ENCODE measurements at places on chromosomes 4 and X.

DNA sequence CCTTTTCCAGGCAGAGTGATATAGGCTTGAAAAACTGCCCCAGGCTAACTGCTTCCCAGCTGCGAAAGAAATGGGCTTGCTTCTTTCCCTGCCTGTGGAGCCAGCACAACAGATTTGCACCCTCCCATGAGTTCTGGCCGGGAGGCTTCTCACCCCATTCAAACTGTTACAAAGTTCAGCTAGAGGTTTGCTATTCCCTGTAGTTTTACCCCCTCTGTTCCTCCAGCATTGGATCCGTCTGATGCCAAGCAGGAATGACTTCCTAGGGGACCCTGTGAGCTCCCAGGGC lies 87.6 kb upstream of the NDST4 start:
- no peak for DNase-seq
- H3K4me1 ChIP-seq = no peaks in the 10 kb centered on the region
- no peaks in the 10 kb centered on the region for H3K36me3 ChIP-seq
- H3K27me3 ChIP-seq = no peaks in the 10 kb centered on the region
- H3K27ac ChIP-seq = no peak overlapping the region

DNA sequence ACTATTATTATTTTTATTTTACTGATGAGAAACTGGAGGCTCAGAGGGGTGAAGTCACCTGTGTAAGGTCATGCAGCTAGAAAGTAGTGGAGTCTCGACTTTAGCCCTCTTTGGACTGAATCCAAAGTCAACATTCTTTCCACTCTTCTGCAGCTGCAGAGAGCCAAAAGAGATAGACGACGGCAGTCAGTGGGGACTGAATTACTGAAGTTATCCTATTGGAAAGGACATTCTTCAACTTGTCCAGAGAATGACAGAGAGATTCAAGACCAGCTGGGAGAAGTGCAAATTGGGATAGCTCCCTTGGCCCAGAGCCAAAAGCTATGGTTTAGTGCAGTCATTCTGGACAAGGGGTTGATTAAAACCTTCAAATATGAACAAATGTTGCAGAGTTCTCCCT lies 42.5 kb downstream of the VGLL1 start:
- no peak for DNase-seq
- H3K27ac ChIP-seq = no peak overlapping the region
- H3K36me3 ChIP-seq = no peaks in the 10 kb centered on the region
- no peak overlapping the region for H3K4me3 ChIP-seq

- H3K4me1 ChIP-seq = peaks cover 4% of the 10 kb centered on the region
- H3K36me3 ChIP-seq = no peaks in the 10 kb centered on the region
- no peaks in the 10 kb centered on the region for H3K27me3 ChIP-seq
- no peak for DNase-seq
- no peak overlapping the region for H3K27ac ChIP-seq
- no peak overlapping the region for H3K4me3 ChIP-seq
These were observed 87.0 kb upstream of the RAPGEF2 start for GRCh38 chr4:159015841-159016240.

GRCh38 chrX:21153503-21153902 lies 220.7 kb upstream of the CNKSR2 start:
- H3K27ac ChIP-seq = no peak overlapping the region
- no peak overlapping the region for H3K4me3 ChIP-seq
- H3K27me3 ChIP-seq = no peaks in the 10 kb centered on the region
- H3K4me1 ChIP-seq = no peaks in the 10 kb centered on the region

All from lower lobe of right lung (tissue), 2 donors.